ENCODE measurements at places on chromosomes 6 and 20.

DNA sequence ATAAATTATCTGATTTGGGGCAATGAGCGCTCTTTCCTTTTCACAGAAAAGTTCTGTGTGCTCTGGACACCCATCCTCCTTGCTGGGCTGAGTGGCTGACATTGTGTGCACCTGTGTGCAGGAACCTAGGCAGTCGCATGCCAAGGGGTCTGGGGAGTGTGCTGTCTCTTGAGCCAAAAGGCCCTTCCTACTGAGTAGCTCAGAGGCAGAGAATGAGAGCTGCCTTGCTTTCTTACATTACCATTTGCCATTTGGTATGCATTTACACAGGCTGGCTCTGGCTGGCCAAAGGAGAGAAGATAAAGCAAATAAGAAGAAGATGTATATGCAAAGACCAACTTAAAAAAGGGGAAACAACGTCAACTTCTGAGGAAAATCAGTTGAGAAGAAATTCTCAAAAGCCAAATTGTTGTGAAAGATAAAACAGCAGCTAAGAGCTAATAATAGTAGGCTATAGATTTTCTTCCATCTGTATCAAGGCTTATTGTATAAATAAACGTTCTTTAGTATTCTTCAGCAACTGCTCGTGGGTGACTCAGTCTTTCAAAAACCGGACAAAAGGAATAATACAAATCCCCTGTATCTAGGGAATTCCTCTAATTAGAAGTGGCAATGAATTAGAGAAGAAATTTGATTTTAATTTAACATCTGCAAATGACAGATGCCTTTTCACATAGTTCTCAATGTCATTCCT, 121.9 kb downstream of the INSM1 start:
- no peak for DNase-seq

DNA sequence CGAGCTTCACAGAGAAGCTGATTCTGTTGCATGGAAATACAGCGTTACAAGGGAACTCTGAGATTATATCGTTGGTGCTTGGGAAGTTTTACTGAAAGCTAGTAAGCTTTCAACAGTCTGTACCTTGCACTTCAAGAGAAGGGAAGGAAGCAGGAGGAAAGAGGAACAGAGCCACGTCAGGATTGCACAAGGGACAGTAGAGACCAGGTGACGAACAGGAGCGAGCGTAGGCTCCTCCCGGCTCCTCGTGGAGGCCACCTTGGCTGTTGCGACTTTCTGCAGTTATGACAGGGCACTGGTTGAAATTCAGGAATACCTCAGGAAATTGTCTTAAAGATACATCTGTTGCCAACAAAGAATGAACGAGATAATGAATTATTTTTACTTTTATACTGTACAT, 18.8 kb downstream of the RTF2 start:
- no peak for DNase-seq

GRCh38 chr20:46355778-46356177, 47.5 kb upstream of the CDH22 start:
- DNase-seq: no peak

DNA sequence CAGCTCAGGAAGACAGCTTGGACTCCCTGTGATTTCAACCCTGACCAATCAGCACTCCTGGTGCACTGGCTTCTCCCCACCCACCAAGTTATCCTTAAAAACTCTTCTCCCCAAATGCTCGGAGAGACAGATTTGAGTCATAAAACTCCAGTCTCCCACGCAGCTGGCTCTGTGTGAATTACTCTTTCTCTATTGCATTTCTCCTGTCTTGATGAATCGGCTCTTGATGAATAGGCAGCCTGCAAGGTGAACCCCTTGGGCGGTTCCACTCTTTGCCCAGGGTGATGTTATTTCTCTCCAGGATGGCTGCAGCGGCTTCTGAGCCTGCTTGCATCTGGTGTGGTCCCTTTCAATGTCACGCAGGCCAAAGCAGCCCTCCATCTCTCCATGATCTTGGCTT, 12.4 kb downstream of the SLC52A3 start:
- no peak for DNase-seq

GRCh38 chr20:8304124-8304816, 172.2 kb downstream of the PLCB1 start:
- no peak for DNase-seq

- DNase-seq: no peak
Observed at GRCh38 chr20:4109307-4109940, 94.1 kb upstream of the RNF24 start.

- peak; percentile 50 for DNase-seq
Observed at GRCh38 chr6:31122791-31123706, 2.8 kb upstream of the CDSN start.

GRCh38 chr20:24208652-24209051, 220.1 kb upstream of the GGTLC1 start:
- no peak for DNase-seq

DNA sequence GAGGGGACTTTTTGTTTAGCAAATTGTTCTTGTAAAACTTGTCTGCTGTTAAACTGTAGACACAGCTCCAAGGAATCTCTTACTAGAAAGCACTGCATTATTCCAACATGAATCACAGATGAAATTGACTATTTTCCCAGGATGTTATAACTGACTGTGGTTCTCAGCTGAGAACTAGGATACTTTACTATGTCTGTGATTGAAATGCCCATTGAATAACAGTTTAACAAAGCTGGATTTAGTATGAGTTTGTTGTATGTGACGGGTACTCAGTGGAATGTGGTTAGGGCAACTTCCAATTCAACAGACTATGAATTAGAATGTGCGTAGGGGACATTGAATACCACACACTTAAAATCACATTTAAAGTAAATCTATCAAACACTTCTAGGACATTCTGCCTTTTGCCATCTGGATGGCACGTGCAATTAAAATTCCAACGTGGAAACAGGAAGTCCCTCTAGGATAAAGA, 193.4 kb upstream of the PREP start:
- DNase-seq: peak; percentile 97

- DNase-seq: no peak
Observed at GRCh38 chr6:157464653-157465535, 83.9 kb downstream of the ZDHHC14 start.

DNA sequence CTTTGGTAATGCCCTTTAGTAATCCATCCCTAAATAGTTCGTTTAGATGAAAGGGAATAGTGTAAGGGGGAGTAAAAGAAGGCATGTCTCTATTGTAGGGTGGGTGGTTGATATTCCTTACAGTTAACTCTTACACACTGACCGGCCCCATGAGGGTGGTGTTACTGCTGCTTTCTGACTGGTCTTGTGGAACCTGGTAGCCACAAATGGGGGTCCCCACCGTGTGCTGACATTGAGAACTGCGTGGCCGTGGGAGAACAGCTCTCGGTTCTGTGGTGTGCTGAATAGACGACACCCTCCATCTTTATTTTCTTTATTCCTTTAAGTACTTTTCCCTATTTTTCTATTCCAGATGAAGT, 19.3 kb downstream of the MRAP2 start:
- DNase-seq: no peak

- no peak for DNase-seq
Observed at GRCh38 chr6:158954753-158955152, 45.2 kb downstream of the RSPH3 start.

DNA sequence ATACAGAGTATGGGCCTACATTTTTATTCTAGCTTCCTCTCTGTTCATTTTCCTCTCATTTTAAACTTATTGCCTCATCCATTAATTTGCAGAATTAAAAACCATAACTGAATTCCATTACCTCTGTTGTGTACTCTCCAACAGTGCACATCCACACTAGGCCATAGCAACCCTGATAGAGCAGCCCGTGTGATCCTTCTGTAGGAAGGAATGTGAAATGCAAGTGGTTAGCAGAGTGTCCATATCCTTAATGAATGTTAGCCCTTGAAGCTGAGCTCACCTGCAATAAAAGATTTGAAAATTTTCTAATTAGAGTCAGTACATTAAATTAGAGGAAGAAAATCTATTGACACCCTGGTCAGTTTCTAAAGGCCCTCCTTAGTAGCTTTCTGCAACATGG, 6.5 kb upstream of the GRIK2 start:
- no peak for DNase-seq

GRCh38 chr6:151822252-151823111, 15.0 kb downstream of the ESR1 start:
- DNase-seq: no peak

GRCh38 chr6:168960551-168961263, 292.9 kb downstream of the THBS2 start:
- no peak for DNase-seq

DNA sequence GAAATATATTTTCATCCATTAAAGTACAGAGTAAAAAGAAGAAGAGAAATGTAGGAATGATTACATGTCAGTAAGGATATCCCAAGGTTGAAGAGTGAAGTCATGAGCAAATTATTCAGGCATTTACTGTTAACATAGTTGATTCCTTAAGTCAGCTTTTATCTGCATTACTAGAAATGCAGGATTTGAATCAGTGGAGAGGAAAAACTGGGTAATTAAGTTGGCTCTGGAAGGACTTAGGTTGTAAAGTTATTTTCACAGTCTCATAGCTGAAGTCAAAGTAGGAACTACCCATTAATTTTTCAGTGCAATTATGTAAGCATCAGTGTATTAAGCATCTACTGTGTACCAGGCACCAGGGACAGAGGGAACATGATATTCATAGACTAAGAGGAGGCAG, 7.8 kb downstream of the NAA20 start:
- DNase-seq: peak; percentile 41

DNA sequence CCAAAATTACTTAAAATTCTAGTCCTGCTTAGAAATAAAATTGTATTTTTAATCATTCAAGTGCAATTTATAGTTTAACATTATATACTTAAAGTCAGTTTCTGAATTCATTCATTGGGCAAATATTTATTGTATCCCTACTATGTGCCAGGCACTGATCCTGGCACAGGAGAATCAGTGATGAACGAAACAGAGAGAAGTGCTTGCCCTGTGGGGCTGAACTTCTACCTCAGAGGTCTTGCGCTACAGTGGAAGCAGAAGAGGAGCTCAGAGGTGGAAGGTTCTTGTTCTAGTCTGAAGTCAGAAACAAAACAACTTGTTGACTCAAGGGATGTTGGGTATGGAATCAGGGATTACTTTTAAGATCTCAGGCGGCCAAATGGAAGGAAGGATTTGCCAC, 6.0 kb downstream of the CLDN20 start:
- no peak for DNase-seq

DNA sequence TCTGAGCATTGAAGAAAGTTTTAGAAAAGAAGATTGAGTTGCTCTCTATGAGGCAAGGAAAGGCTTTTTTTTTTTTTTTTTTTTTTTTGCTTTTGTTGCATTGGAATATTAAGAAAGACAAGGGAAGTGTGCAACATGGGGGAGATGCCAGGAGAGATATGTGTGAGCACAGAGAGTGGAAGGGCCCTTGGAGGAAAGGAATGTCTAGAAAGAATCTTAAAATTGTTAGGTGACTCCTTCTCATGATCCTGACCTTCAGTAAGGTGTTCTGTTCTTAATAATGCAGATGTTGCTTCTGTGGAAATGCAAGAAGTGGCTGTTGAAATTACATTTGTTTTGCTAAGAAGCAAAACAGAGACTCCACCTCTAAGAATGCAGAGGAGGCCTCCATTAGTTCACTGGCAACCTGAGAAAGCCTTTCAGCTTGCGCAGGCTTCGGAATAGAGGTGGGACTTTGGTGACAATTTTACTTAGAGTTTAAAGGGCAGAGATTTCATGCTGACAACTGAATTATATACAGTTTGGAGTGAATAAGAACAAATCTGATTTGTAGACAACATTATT, 118.0 kb upstream of the ASCC3 start:
- DNase-seq: no peak

DNA sequence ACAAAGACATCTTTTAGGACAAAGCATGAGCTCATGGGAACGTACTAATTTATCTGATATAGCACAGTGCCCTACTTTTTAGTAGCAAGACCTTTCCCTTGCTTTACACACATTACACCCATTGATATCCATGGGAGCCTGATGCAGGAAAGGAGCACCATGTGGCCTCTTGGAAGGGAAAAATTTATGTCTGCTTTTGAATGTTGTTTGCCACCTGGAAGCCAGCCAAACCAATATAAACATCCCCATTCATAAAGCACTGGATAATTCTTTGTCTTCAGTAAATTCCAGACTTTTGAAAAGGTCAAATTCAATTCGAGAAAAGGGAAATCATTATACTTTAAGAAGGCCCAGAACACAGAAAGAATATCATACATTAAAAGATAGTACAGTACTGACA, 152.3 kb upstream of the BEND6 start:
- DNase-seq: peak; percentile 74

GRCh38 chr6:157646012-157646411, 177.0 kb upstream of the SNX9 start:
- DNase-seq: no peak

DNA sequence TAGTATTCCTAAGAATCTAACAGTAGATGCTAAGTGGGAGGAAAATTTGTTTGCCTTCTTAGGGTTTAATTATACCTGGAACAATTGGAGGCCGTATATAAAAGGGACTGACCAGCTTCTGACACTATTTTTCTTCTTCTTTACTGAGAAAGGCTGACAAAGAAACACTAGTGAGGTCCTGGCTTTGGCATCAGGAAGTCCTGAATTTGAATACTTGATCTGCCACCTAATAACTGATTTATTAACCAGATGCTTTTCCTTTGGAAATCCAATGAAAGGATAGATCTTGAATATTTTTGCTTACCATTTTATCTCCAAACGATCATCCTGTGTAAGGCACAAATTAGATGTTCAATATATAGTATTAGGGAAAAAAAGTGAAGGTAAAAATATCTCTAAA, 382.5 kb downstream of the CENPW start:
- DNase-seq: no peak

DNA sequence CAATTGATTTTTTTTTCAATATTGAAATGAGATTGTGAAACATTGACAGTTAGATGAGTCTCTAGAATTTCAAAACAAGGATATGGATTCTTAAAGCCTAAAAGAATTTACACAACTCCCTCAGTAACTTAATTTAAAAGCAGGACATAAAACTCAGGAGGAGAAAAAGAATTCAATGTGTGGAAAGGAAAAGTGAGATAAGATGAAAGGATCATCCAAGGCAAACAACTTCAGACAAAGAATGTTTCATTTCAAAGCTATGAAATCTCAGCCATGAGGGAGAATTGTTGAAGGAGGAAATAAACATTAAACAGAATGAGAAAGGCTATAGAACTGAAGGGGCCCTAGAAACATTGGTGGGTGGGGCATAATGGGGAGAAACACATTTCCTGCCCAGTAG, 191.7 kb upstream of the NOX3 start:
- DNase-seq: no peak

DNA sequence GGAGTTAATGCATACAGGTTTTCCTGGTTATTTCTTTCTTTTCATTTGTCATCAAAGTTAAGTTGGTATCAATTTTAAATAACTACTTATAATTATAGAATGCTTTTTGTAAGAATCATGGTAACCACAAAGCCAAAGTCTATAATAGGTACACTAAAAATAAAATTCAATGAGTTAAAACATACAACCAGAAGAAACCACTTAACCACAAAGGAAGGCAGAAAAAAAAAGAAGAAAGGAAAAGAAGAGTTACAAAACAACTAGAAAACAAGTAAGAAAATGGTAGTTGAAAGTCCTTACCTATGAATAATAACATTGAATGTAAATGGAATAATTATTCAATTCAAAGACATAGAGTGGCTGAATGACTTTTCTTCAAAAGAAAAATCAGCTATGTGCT, 45.6 kb downstream of the THBS2 start:
- no peak for DNase-seq
